ENCODE measurements at places on chromosomes 6 and 20.

DNA sequence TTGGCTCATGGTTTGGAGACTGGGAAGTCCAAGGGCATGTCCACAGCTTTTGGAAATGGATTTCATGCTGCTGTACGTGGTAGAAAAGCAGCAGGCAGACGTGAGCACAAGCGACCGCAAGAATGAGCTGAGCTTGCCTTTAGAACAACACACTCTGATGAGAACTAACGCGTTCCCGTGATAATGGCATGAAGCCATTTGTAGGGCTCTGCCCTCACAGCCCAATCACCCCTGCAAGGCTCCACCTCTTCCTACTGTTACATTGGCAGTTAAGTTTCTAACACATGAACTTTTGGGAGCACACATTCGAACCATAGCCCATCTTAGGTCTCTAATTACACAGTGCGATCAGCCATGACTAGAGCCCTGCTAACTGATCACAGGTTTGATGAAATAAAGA, 107.5 kb upstream of the TMEM170B start:
- no peak for DNase-seq

- DNase-seq, result no peak
Observed at GRCh38 chr20:57756921-57757320, 47.1 kb upstream of the PMEPA1 start.

GRCh38 chr20:3084283-3084985, at the start of gene AVP:
TSS of gene AVP (minus strand) at chr20:3084724. CDS start at chr20:3084674, 50 bp downstream.
- DNase-seq, result no peak

DNA sequence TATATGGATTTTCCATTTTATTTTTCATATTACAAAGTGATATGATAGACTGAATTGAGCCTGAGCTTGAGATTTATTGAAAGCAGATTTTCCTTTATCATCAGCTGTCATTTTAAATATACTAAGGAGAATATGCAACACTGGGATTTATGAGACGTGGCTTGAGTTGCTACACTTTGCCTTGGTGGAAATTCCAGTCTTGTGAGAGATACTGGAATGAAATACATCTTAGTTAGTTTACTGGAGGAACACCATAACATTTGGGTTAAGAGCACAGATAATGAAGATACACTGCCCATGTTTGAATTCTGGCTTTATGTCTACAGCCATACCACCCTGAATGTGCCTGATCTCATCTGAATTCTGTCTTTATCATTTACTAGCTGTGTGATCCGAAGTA, 86.5 kb upstream of the IFNGR1 start:
- DNase-seq, result no peak

DNA sequence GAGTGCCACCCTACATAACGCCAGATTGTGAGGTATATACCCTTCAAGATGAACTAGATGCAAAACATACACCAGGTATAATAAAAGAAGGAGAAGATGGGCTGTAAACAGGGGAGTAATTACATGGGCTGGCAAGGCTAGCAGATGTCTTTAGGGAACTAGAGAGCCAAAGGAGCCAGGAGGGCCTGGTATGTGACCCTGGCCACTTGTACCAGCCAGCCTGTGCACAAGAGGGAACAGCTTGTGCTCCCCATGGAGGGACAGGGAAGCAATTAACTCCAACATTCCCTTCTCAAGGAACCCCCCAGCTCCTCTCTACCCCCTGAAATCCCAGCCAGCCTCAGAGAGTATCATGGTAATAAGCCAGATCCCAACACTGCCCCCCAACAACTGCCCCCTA, 139.9 kb downstream of the HIVEP2 start:
- DNase-seq, result no peak

- no peak for DNase-seq
Observed at GRCh38 chr6:163572612-163573011, 158.1 kb downstream of the QKI start.

GRCh38 chr6:152948150-152948768, 34.6 kb downstream of the FBXO5 start:
- DNase-seq, result peak; percentile 21

GRCh38 chr20:37915800-37916570, 13.1 kb downstream of the VSTM2L start:
- no peak for DNase-seq

- DNase-seq, result no peak
Observed at GRCh38 chr6:134814076-134814695, 135.7 kb downstream of the ALDH8A1 start.

DNA sequence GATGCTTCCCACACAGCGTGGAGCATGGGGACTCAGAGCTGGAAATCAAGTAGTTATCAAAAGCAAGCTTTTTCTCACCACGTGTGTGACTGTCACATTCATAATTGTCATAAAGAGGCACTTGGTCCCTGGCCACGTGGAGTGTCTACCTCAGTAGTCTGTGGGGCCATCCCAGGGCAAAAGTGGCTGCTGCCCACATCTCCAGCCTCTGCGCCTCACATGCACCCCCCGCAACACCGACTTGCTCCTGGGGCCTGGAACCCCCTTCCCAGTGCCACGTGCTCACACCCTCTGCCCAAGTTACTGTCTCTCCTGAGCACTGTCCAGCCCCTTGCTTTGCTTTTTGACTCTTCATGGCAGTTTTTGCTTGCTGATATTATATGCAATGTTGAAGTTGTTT, 133.2 kb upstream of the SNX9 start:
- DNase-seq, result no peak

GRCh38 chr6:155066921-155067680, 72.0 kb downstream of the TIAM2 start:
- DNase-seq, result no peak

DNA sequence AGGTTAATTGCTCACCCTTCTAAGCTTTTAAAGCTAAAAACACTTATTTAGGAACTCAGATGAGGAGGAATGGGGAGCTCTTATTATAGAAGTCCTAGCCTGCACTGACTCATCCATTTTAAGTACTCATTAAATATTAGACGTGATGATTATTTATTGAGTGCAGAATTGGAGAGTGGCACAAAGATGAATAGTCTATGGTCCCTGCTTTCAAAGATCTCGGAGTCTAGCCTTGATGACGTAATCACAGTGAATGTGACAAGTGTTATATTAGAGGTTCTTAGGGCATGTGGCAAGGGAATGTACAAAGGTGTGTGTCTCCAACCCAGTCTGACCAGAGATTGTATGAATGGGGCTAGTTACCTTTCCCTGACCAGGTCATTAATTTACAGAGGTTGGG, 68.7 kb upstream of the CD83 start:
- DNase-seq, result no peak

DNA sequence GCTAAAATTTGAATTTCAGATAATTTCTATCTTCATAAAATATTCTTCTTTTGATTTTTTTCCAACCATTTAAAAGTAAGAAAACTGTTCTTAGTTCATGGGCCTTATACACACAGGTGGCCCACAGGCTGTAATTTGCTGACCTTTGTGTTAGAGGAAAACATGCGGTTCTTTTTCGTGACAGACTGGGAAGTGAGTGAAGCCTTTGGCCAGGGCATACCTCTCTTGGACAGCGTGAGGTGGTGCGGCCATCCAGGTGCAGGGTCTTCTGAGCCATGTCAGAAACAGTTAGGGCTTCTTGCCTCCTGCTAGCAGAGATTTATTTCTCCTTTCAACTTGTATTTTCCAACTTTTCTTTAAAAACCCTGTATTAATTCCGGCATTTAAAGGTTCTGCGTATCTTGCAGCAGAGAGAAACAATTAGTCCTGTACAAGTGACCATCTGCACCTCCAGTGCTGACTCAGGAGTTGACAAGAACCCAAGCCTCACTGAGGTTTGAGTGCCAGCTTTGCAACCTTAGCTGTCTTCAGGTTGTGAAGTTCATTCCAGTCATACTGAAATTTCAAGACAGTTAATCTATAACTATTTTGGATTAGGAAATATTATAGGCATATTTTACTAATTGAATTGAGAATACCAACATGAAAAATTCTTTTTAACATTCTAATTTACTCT, 177.8 kb downstream of the LY86 start:
- no peak for DNase-seq

DNA sequence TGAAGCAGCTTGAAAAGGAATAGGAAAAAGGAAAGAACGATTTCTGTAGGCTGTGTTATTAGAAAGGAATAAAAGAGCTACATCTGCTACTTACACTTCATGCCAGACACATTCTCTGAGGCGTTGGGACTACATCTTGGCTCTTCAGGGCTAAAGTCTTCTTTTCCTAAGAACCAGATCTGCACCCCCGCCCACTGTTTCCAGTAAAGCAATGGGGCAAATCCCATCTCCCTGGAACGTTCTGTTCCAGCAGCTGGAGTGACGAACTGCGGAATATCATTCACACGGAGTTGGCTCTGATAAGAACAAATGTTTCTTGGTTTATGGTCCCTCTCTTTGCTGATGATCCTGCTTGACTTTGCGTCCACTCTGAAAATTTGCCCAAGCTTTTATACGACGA, 26.9 kb downstream of the FAM50B start:
- DNase-seq, result no peak

GRCh38 chr6:33073431-33073871, at the start of gene HLA-DPA1:
TSS of gene HLA-DPA1 (minus strand) at chr6:33073649.
- no peak for DNase-seq
